Keratinocyte (primary cell): ENCODE measurements at places on chromosomes 5 and 9.

GRCh38 chr9:98964201-98964600 lies 20.5 kb downstream of the COL15A1 start:
- DNase-seq, result no peak

DNA sequence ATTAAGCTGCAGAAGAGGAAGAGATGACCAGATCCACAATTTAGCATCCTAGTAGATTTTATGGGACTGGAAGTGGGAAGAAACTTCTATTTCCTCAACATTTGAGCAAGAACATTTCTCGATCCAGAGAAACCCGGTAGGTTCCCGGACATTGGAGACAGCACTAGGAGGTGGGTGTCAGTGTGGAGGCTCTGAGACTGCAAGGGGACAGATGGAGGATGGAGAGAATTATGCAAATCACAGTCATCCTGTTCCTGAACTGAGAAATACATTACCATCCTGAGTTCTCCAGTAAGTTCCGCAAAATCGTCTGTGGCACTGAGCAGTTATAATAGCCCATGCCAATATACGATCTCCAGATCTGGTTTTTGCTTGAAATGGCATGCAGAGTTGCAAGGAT lies 25.6 kb downstream of the GLDC start:
- no peak for DNase-seq

GRCh38 chr5:132506094-132506692 lies 15.6 kb upstream of the IRF1 start:
- no peak for DNase-seq

DNA sequence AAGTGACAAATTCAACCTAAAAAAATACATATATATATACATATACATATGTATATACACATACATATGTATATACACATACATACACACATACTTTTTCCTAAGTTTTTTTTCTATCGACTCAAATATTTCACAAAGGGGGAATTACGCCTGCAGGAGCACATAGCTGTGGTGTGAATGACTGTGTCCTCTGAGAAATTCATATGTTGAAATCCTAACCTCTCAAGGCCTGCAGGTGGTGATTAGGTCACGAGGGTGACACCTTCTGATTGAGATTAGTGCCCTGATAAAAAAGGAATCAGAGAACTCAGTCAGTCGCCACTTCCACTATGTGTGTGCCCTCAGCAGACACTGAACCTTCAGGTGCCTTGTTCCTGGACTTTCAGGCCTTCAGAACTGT lies 248.7 kb downstream of the SEMA5A start:
- DNase-seq, result no peak

GRCh38 chr9:2145746-2146145 lies 130.6 kb downstream of the SMARCA2 start:
- DNase-seq, result no peak

DNA sequence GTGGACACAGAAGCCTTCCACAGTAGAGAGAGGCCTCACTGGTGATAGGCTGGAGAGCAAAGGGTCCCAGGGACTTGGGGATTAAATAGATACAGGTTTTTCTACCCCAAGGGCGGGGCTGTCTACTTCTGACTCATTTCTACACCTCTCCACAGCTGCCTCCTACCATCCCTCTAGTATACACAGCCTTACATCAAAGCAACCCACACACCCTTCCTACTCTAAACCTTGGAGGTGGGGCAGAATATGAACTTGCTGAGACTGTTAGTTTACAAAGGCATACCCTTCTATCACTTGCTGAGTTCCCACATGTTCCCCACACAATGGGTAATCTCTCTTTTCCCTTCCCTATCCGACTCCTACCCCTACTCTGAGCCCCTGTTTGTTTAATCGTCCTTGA lies 19.9 kb upstream of the PCA3 start:
- no peak for DNase-seq

DNA sequence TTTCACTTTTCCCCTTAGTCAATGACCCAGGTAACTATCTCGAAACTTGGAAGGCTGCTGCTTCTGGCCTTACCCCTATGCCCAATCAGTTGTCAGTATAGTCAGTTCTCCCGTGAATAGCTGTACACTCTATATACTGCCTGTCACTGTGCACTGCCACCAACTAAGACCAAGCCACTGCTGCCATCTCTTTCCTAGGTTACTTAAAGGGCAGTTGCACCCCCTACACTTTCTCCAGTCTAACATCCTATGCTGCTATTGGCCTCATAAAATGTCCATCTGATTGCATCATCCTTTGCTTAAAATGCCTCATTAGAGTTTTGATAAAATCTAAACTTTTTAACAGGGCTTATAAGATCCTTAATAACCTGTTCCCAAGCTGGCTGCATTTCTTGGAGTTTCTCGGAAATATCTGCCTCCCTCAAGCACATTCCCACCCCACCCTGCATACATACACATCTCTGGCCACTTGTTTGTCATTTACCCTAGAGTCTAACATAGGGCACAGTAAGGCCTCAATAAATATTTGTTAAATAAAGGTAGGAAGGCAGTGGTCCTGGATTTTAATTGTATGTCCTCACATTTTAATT lies 32.8 kb upstream of the TNFAIP8 start:
- no peak for DNase-seq

GRCh38 chr5:17720071-17720470 lies 85.8 kb downstream of the TAF11L14 start:
- DNase-seq, result no peak

GRCh38 chr5:8060953-8061429 lies 192.0 kb downstream of the MTRR start:
- no peak for DNase-seq

DNA sequence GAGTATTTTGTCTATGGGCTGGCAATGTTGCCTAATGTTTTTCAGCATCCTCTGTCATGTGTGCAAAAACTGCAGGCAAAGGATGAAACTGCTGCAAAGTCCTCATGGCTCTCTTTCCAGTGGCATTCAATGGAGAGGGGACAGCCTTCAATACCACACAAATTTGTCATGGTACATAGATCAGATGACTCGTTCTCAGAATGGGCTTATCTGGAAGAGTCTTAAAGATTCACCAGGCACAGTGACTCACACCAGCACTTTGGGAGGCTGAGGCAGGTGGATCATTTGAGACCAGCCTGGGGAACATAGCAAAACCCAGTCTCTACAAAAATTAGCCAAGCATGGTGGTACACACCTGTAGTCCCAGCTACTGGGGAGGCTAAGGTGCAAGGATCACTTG lies 5.3 kb downstream of the CDKN2AIPNL start:
- DNase-seq, result no peak

DNA sequence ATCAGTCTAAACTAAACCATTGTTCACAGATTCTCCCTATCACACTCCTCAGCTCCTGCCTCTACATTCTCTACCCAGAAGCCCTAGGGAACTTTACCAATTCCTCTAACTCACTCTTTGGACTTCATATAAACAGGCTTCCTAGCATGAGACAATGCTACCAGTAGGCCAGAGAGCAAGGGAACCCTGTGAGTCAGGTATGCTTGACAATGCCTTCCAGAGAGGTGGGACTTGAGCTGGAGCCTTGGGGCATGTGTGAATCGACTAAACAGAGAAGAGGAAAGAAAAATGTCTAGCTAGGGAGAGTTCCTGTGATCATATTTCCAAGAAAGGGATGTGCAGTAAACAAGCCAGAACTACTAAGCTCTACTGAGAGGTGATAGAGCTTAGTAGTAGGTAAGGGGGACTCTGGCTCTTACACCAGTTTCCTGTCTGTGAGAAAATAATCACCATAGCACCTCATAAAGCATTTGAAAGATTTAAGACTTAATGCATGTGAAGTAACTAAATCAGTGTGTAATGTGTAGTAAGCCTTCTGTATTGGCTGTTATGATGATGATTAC lies 6.4 kb upstream of the RFK start:
- DNase-seq, result no peak

DNA sequence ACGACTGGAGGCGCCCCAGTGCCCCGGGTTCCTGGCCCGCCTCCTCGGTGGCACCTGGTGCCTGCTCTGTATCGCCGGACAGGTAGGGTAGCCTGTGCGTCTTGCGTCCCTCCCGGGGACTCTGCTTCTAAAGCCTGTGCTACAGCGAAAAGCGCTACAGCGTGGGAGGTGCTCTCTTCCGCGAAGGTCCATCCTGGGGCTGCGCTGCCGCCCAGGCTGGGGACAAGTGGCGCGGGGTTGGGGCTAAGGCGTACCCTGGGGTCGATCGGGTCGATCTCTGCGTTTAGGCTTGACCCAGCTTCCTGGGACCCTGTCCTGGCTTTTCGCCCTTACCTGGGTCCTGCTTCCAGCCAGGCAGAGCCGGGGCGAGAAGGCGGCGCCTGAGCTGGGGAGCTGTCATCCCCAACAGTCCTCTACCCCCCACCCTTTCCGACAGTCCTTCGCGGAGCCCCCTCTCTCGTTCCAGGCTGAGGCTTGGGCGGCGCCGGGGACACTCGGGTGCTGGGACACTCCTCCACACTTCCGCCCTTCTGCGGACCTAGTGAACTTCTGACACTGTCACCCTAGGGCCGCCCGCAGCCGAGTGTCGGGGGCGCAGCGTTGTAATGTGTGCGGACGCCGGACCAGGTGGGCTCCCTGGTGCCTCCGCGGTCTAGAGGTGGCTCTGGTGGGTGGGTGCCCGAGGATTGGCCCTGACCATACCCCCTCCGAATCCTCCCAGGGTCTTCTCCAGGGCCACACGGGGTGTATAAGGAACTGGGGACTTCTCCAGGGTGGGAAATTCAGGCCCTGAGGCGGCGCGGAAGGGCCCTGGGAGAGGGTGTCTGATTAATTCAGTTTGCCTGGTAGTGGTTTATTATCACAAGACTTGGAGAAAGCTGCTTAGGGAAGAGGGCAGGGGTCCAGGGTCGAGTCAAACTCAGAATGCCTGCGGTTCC lies 328.2 kb downstream of the SH3GL2 start:
- DNase-seq, result no peak

DNA sequence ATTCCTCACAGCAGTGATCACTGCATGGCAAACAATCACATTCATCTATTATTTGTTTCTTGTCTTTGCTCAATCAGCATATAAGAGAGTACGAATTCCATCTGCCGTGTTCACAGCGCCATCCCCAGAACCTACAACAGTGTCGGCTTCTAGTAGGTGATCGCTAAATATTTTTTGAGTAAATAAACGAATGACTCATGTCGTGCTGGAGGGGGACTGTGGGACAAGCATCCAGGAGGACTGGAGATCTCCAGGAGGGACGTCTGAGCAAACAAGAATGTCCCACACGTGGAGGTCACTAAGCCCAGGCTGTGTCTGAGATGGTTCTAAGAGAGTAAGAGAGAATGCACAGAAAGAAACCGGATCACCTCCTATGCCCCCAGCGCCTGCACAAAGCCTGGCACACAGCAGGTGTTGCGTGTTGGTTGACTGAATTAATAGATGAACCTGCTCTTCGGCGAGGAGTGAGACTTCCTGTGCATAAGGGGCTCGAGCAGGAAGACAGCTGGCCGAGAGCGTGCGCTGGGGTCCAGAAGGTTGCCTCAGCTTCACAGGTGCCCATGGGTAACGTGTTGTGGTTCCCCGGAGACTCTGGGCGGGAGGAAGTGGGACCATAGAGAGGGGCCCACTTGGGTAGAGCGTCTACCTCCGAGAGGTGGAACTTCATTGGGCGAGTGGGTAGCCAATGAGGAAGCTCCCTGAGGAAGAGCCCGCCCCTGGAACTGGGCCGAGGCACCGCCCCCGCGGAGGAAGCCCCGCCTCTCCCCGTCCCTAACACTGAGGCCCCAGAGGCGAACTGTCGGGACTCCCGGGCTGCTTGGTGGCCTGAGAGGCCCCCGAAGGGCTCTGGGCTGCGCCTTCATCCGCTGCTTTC lies 193.0 kb downstream of the MELK start:
- no peak for DNase-seq

DNA sequence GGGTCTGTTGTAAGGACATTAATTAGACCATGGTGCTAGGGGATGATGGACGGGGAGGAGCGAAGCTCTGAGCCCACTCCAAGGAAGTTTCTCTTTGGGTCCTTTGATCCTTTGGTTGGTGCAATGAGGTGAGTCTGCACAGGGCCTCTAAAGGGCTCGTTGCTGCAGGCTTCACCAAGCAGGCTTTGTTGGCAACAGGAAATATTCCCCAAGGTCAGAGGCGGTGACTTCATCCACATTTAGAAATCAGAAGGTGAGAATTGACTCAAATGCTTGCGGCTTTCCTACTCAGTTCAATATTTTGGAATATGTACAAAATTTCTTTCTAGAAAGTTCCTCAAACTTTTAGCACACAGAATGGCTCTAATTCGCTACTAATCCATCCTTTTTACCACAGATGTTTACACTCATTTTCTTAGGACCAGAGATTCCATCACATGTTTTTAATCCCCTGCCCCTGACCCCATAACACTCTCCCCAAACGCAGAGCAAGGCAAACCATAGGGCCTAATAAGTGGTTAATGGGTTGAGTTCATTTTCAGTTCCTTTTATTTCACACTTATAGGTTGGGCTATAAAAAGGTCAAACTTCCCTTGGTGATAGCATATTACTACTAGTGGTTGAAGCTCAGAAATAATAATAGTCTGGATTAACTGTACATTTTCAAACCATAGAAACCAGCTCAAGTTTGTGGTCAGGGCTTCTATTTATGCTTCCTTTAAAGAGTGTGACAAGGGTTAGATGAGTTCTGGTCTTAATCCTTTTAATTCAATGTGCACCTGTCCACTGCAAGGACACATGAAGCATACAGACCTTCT lies 37.3 kb upstream of the TMEM252 start:
- DNase-seq, result no peak
